ENCODE measurements at places on chromosomes 6 and 20.

DNA sequence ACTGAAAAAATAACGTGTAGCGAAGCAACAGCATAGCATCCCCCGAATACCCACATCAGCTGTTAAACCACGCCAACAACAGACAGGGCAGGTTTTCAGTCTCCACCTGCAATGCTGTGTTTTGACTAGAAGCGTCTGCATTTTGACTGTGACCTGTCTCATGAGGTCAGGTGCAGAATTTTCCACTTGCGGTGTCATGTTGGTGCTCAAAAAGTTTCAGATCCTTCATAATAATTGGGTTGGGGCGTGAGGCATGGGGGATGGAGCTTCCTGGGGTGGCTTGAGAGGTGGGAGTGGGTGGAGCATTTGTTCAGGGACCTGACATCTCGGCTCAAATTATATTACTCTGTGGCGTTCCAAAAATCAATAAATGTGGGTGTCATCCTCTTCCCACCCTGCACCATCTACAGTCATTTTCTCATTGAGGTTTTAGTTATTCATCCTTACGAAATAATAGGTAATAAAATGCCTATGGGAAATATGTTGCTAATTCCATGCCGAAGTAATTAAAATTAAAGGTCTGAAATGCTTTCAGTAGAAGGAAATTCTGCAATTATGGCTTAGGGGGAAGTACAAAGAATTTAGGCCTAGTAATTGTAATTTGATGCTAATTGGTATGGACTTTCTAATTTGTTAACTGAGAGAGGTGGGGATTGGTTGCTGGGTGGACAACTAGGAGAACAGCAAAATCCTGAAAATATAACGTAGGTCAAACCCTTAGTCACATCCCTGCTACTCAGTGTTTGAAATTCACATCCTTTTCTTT is 81.0 kb downstream of the TIAM2 start:
- DNase-seq: no peak

DNA sequence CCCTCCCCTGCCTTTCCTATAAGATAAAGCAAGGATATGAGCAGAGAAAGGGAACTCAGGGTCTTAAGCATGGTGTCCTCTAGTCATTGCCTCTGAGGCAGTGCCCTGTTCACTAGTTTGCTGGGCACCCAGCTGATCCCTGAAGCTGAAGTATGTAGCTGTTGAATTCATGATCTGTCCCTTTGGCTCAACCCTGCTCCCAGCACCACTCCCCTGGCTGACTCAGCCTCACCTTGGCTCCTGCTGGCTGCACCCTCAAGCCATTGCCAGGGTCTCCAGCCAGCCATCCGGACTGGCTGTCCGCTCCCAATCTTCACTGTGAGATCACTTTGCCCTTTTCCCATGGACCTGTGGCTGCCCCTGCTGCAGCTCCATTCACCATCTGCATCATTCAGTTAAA is 25.9 kb upstream of the UST start:
- no peak for DNase-seq

DNA sequence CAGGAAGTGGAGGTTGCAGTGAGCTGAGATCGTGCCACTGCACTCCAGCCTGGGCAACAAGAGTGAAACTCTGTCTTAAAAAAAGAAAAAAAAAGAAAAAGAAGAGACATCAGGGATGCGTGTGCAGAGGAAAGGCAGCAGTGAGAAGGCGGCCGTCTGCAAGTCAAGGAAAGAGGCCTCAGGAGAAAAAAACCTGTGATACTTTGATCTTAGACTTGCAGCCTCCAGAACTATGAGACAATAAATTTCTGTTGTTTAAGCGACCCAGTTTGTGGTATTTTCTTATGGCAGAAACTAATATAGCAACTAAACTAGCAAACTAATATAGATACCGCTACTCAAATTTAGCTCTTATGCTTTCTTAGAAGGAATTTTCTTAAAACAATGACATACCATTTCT is 36.1 kb downstream of the FGD2 start:
- no peak for DNase-seq

GRCh38 chr20:14830899-14831298 is 493.5 kb upstream of the FLRT3 start:
- no peak for DNase-seq

- DNase-seq: no peak
These were observed 232.8 kb downstream of the RNGTT start for GRCh38 chr6:88730611-88731011.

DNA sequence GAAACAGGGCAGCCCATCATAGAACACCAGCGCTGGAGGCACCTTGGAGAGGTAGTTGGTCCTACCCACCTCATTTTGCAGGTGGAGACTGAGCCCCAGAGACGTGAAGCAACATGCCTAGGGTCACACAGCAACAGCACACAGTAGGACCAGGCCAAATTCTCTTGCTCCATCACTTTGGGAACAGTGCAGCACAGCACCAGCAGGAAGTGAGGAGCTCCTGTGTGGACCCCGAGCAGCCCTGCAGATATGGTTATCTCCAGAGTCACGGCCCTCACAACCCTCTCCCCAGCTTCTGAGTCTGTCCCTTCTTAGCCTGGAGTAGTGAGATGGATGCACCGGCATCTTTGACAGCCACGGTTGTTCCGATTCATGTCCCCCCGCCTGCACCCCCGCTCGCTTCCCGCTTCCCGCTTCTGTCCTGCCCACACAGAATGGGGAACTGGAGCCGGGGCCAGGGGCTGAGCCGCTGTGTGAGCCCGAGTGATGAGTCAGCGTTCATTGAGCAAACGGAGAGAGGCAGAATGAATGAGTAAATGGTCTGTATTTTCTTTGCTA is 72.6 kb upstream of the DUSP22 start:
- DNase-seq: no peak

GRCh38 chr20:328975-329695 is 3.8 kb downstream of the SOX12 start:
- DNase-seq: no peak

DNA sequence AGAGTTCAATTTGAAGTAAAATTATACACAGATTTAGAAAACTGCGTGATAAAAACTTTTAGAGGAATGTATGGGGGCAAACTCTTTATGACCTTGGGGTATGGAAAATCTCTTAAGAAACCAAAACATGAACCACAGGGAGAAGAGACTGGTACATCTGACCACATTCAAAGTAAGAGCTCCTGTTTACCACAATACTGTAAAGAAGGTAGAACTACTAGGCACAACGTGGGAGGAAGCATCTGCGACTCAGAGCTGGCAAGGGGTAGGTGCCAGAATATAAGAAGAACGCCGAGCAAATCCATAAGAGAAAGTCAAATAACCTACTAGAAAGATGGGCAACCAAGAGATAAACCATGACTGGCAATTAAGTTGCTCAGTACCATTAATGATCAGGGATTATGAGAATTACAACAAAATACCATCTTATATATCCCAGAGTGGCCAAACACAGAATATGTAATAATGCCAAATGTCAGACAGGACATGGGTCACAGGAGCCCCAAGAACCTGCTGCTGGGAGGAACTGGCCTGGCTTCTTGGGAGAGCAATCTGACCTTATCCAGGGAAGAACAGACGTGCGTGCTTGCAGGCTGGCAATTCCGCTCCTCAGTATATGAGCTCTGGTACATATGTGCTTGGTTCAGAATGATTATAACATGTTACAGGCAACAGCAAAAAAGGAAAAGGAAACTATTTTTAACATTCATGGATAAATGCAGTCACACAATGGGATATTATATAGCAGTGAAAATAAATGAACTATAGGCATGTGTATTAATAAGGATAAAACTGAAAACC is 50.2 kb downstream of the INSM1 start:
- DNase-seq: peak; percentile 9

DNA sequence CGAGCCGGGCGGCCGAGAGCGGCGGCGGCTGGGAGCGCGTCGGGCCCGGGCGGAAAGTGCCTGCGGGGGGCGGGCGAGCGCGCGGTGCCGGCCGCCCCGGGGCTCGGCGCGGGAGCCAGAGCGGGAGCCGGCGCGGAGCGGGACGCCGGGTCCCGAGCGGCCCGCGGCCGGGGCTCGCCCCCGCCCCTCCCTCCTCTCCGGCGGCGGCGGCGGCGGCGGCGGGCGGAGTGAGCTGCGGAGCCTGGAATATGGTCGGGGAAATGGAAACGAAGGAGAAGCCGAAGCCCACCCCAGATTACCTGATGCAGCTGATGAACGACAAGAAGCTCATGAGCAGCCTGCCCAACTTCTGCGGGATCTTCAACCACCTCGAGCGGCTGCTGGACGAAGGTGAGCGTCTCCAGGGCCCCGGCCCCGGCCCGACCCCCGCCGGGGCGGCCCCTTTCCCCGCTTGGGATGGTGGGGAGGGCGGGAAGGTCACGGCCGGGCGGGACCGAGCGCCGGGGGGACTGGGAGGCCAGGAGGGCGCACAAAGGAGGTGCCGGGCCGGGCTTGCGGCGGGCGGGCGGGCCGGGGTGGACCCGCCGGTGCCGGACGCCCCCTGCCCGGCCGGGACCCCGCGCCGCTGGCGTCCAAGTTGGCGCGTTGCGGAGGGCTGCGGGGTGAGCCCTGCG is 565 bp downstream of the QKI start:
- DNase-seq: no peak

GRCh38 chr20:35616465-35617396 is 1.1 kb downstream of the SPAG4 start:
- DNase-seq: peak; percentile 54

GRCh38 chr6:125904871-125905270 is 51.7 kb upstream of the HINT3 start:
- DNase-seq: no peak

- DNase-seq: no peak
These were observed 111.6 kb downstream of the ERMARD start for GRCh38 chr6:169862892-169863525.

DNA sequence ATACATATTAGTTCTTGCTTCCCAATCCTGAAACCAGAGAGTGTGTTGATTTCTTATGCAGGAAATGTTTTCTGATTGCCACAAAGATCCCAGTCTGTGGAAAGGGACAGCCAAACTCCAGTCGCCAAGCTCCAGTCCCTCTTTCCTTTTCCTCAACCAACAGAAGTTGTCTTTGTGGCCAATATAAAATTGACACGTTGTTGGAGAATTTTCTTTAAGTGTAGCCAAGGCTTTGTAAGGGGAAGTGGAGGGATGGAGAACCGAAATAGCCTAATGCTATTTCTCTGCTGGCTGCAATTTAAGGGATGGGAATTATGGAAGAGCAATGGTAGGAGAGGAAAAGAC is 5.4 kb downstream of the ADGRB3 start:
- no peak for DNase-seq

DNA sequence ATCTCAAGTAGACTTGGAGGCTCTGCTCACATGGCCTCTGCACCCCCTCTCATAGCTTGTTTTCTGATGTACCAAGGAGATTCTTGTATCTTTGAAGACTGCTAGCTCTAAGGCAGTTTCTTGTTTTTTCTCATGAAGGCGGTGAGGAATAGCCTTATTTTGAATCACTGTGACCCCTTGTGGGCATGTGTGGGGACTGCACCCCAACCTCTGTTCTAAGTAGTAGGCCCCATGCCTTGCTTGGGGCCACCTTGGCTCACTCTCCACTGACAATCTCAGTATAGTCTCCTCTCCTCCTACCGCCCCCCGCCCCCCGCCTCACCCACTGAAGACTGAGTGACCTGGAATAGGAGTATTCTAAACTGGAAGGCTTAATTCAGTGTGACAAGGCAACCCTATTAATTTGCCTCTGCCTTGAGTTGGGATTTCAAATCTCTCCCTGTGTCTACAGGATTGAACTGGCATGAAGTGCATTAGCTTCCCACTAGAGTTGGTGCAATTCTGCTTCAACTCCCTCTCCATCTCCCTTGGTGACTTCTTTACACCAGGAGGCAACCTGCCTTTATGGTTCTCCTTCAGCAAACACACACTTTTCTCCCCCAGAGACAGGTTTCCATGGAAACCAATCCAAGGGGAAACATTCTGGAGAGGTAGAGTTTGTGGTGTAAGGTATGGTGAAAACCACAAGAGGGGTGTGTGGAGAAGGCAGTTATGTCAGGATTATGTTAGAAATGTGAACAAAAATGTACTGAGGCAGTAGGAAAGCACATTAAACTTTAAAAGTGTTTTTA is 75.4 kb upstream of the ECI2 start:
- peak; percentile 46 for DNase-seq

- DNase-seq: no peak
These were observed 340.3 kb downstream of the QKI start for GRCh38 chr6:163754866-163755265.

DNA sequence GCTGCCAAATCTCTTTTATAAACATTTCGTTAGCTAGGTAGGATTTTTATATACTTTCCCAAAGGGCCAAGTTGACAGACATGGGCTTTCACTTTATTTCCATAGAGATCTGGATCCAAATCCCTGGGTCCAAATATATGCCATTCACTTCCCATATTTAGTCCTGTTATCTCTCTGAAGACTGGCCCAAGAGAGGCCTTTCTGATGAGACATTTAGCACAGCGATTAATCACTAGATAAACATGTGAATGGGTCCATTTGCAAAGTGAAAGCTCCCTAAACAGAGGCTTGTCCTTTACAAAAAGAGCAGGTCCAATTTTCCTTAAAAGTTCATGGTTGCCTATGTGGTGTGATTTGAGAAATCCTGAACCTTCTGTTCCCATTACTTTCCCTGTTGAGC is 132.6 kb downstream of the TRMT11 start:
- DNase-seq: no peak

DNA sequence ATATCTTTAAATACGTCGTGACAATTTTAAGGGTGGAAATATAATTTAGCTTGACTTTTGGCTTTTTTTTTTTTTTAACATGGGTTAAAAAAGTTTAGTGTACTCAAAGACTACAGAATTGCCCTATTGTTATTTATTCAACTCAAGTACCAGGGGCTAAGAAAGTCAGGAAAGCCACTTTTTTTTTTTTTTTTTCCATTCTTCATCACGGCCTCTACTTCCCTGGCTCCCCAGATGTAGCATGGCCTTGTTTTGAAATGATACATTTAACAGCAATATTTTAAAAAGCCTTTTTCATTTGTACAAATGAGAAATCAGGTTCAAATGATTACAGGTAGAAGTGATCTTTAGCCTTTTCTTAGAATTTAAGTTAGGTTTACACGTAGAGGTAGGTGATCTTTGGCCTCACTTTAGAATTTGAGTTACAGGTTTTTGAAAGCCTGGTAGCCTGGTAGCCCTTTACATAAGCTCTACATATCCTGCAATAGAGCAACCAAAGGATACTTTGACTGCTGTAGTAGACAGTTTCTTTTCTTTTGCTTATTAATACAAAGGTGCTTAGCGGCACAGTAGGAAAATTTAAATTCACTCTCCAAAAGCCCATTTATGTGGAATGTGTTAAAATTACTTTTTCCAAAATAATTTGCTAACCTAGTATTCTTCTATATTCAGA is 160.5 kb upstream of the MMS22L start:
- no peak for DNase-seq

DNA sequence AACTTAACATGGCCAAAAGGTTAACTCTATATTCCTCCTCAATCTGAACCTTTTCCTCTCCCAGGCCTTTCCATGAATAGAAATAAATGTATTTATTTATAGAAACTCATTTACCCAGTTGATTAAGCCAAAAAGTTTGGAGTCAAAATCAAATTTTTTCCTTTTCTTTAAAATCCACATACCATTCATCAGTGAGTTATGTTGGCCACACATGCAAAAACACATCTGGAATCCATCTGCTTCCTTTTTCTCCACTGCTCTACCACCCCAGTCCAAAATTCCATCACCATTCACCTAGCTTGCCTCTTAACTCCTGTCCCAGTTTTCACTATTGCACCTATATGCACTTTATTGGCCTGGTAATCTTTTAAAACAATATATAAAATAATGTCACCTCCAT is 62.4 kb upstream of the TMEM200A start:
- DNase-seq: no peak

- no peak for DNase-seq
These were observed 5.6 kb downstream of the TAGAP start for GRCh38 chr6:159038914-159039884.
